Activated T-helper 9 cell treated with anti-CD3 and anti-CD28 coated beads, Interleukin-2, amount 50 U/mL, for 16 hours (primary cell): ENCODE measurements at places on chromosomes 2 and 18.

DNA sequence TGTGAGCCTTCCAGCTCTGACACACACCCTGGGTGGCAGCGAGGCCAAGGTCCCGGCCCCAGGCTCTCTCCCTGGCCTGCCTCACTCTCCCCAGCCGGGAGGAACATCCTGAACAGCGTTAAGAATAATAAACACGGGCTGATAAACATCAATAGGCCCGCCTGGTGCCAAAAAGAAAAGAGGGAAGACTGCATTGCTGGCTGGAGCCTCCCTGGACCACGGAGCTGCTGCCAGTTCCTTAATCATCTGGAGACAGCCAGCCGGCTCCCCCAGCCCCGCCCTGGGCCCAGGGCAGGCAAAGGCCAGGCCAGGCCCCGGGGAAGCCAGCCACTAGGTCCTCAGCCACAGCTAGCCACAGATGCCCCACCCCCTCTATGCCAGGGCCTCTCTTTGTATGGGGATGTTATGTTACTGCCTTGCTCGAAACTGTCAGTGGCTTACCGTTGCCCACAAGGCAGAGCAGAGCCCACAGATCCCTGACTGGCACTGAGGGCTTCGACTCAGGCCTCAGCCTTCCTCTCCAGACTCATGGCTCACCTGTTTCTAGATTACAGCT is 293.7 kb downstream of the DYSF start:
- no peak for DNase-seq

DNA sequence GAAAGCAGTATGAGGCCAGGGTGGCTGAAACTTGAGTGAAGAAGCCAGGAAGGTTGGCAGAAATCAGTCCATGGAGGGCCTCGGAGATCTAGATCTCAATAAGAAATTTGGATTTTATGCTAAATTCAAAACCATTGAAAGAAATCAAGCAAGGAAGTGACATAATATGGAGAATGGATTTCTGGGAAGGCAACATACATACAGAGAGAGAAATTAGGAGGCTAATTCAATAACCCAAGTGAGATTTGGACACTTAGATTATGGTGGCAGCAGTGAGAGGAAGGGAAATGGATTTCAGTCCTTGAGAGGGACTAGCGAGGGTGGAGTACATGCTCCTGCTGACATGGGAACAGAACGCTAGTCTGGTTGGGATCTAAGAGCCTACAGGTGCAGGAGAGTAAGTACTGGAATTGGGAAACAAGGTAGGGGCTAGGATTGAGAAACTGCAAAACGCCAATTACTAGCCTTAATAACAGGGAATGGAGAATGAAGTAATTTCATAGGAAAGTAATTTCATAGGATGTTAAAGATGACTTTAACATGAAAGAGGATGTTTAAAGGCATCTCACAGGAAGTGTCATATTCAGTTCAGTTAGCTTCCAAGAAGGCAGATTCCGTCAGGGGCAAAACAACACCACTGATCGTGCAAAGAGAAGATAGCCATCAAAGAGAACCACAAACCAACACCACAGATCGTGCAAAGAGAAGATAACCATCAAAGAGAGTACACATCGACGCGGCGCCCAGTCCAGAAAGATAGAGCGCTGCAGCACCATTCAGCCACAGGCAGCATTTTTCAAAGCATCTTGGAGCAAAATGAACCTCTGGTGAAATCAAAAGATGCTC is 27.2 kb downstream of the CDKL4 start:
- DNase-seq = peak; percentile 33

- no peak for DNase-seq
Measured at GRCh38 chr18:24111936-24112335, 26.9 kb upstream of the CABYR start.

DNA sequence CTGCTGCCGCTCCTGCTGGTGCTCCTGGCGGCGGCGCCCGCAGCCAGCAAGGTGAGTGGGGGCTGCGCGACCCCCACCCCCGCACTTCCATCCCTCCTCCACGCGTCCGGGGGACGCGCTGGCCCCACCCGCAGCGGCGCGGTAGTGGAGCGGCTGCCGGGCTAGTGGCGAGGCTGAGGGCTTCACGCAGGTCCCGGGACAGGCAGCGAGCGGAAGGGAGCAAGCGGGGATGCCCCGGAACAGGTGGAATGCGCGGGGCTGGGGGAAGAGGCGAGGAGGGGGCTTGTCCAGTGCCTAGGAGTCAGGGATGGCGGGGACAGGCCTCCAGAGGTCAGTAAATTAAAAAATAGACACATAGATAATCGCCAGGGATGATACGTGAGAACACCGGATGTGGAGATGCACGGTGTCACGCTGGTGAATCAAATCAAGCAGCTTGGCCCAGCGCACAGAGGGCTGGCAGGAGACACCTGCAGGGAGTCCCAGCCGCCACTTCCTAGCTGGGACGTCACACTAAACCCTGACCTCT is 403 bp downstream of the COL4A3 start:
- DNase-seq = no peak

DNA sequence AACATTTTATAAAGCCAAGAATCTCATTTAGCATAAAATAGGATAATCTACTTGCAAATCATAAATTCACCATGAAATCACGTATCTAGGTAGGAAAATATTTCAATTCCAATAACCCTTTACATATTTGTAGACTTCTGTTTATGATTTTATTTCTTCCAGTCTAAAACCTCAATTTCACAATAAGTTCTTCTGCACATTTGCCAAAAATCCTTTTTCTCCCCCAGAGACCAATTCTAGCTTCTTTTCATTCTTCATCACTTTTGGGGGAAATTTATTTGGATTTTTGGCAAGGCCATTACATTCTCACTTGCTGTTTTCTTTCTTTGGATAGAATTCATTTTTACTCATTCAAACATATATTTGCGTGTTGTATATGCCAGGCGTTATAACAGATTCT is 86.8 kb downstream of the SPRED2 start:
- DNase-seq = no peak

DNA sequence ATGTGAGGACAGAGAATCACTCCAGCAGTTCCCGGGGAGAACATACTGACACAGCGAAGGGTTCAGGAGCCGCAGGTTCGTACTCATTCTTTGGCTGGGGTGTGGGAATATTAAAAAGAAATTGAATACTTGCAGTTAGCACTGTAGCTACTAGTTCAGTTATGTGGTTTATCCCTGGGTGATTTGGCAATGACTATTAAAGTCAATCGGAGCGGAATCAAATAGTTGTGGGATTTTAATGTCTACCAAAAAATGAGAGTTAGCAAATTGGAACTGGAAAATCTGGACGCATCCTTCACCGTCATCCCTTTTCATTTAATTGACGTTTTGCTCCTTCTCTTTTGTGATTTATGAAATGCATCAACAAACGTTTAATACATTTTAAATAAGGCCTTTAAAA is 50.8 kb downstream of the GBX2 start:
- DNase-seq = no peak

DNA sequence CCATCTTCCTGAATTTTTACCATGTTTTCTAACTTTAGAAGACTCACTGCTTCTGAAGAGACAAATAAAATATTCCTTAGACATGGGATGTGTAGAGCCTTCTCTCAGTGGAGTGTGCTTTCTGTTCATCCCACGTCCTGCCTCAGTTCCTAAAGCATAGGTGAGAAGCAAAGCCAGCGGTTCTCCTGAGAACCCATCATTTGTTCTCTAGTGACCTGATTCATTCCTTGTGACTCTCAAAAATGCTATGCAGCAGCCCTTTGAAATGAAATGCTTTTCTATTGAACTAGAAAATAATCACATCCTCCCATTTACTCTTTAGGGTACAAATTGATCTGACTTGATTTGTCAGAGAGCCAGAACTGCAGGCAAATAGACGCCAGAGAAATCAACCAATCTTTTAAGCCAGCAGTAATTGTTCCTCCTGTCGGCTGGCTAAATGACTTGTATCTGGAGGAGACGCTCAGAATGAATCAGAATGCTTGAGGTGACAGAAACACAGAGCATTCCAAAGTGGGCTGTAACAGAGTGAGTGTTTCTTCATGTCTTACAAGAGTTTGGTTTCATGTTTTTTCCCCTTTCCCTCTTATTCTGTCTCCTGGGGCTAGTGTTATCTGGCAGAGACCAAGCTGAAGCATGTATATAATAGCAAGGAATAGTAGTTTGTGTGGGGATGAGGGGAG is 81.3 kb upstream of the TMEM178A start:
- no peak for DNase-seq

GRCh38 chr18:3434685-3435084 is 15.3 kb upstream of the TGIF1 start:
- no peak for DNase-seq

GRCh38 chr2:122808286-122808969 is 1053.0 kb downstream of the TSN start:
- no peak for DNase-seq

DNA sequence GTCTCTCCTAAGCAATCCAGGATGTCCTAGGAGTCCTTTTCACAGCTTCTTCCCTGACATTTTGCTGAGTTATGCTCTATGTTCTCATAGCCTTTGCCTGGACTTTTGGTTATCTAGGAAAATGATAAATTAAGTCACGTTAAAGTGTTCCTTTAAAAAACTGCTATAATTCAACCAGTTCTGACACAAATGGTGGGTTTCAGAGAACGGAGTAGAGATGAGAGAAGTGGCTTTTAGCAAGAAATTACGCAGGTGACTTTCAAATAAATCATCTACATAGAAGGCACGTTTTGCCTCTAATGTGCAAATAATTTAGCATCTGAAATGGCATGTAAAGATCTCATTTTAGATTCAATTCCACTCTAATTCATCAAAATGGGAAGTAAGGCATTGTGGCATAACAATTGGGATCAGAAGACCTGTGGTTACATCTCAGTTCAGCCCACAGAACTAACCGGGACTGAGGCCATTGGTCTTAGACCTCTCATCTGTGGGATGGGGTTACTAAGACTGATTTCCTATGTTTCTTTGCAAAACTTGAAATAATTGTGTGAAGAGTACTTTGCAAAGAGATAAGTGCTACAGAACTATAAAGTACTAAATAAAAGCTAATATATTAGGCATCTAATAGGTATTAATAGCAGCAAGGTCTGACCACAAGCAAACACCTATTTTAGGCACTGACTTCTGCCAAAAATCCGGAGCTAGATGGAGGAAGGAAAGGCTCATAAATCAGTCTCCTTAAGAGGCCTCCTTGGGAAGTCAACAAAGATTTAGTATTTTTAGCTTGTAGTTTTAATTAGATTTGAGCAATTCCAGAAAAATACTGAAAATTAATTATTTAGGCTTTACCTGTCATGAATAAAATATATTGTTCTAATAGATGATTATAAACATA is 211.4 kb downstream of the PIEZO2 start:
- DNase-seq = no peak

GRCh38 chr18:28657961-28658360 is 481.0 kb upstream of the CDH2 start:
- DNase-seq = no peak

GRCh38 chr2:10720947-10721395 is 459 bp upstream of the ATP6V1C2 start:
- DNase-seq = no peak
